Spleen (tissue), 13 donors: ENCODE measurements at places on chromosomes 3 and 15. TPM values are rescaled to one million over a fixed set of nuclear protein-coding genes. Genes with fewer than 3 reads are reported as not detected.

GRCh38 chr3:169240786-169241486, 422.6 kb downstream of the MECOM start:
- peaks cover 9% of the 10 kb centered on the region for H3K27me3 ChIP-seq
- H3K4me3 ChIP-seq, result no peak overlapping the region
- no peaks in the 10 kb centered on the region for H3K36me3 ChIP-seq
- H3K27ac ChIP-seq, result peak overlapping the region; percentile 75
- H3K4me1 ChIP-seq, result no peaks in the 10 kb centered on the region
- no peak for DNase-seq

- DNase-seq, result no peak
- H3K36me3 ChIP-seq, result no peaks in the 10 kb centered on the region
These were observed 204.2 kb downstream of the NFKBIZ start for GRCh38 chr3:102053375-102053989.

- no peaks in the 10 kb centered on the region for H3K27me3 ChIP-seq
- no peak overlapping the region for H3K27ac ChIP-seq
- H3K36me3 ChIP-seq, result no peaks in the 10 kb centered on the region
- no peak for DNase-seq
- no peaks in the 10 kb centered on the region for H3K4me1 ChIP-seq
- H3K4me3 ChIP-seq, result no peak overlapping the region
These were observed 9.8 kb downstream of the CCR4 start for GRCh38 chr3:32961189-32961715.

The ERICH6 gene
- not detected for total RNA-seq
